ENCODE measurements at places on chromosomes 4 and X.

- no peak for DNase-seq
These were observed 6.5 kb upstream of the STBD1 start for GRCh38 chr4:76300012-76300411.

DNA sequence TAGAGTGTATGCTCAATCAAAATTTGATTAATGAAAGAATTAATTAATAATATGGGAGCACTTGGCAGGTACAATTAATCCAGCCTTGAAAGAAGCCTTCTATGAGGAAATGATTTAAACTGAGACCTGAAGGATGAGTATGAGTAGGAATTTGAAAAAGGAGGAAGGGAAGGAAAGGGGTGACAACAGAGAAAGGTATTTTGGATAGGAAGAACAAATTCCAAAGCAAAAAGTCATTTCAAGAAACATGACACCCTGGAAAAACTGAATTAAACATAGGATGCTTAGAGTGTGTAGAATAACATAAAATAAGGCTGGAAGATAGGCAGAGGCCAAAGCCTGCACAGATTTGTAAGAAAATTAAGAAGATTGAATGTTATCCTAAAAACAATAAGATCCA lies 29.6 kb downstream of the PHOX2B start:
- DNase-seq, result no peak

DNA sequence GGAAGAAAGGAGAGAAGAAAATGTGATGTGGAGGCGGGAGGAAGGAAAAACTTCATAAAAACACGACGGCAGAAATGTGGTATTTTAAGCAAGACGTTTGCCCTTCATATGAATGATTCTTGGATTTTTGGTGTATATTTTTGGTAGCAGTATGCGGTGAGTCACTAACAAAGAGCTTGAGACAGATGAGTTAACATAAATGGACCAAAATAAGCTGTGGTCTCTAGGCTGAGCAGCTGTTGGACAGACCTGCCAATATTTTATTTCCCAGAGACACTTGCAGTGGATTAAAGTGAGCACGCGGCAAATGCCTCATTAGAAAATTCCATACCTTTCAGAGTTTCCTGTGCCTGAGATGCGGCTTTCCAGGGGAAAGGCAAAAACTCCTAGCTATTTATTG lies 43.1 kb upstream of the RPS6KA3 start:
- no peak for DNase-seq

DNA sequence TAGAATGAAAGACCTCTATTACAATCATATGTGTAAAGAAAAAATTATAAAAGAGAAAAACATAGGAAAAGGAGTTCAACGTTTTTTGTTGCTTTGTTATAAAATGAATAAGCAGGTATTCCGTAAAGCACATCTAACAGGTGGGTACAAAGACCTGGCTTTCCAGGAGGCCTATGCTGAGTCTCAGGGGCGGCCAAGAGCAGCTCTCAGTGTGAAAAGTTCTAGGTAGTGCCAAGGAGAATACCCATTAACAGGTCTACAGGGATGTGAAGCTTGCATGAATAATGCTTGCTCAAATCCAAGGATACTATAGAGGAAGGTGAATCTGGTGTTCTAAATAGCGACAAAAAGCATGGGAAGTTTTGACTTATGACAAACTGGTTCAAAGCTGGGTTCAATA lies 944.4 kb downstream of the PDHA2 start:
- DNase-seq, result no peak

- no peak for DNase-seq
These were observed 72.1 kb downstream of the BEND4 start for GRCh38 chr4:42080306-42080705.

DNA sequence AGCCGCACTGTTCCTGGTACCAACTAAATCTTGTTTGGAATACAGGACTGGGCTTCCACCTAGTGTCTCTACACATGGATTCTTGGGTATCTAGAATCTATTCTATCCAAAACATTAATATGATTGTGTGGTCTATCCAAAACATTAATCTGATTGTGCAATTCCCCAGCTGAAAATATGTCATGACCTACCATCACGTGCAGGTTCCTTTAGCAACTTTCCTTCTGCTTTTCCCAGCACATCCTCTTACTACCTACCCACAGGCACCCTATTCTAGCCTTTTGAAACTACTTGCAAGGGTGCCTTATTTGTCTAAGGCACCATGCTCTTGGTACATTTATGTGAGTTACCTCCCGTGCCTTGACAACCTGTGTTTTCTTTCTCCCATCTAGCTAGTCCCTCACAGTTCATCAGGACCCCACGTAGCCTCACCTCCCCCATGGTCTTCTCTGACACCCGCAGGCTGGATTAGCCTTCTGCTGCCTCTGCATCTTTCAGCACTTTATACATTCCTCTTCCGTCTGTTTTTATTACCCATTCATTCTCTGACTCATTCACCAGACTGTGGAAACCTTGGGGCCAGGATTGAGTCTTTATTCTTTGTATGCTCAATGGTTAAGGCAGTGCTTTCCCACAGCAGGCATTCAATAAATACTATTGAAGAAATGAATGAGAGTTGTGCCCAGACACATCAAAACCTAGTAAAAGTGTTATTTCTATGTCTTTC lies 88.8 kb upstream of the FAM9B start:
- no peak for DNase-seq

DNA sequence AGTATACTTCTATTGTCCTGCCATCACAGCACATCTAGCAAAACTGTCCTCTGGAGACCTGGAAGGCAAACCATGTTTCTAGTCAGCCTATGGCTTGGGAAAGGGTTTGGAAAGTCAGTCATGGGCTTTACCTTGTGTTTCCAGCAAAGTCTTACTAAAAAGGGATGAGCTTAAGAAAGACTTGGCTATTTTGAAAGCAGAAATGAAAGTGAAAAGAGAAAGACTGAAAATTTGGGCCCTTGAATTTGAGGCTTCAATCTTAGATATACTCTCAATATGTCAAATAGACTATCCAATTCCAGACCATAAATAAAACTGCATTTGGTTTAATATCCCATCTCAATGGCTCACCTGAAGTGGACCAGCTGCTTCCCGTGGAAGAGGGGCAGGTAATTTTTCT lies 127.9 kb downstream of the ZNF330 start:
- no peak for DNase-seq

All from stimulated activated CD4-positive, alpha-beta T cell treated with anti-CD3 and anti-CD28 coated beads, Interleukin-15, amount 100 ng/mL, for 1 hour (primary cell).